SIG-M5 (cell line): ENCODE measurements at places on chromosomes 1 and 21.

- DNase-seq: no peak
These were observed 2.7 kb upstream of the PRKACB start for GRCh38 chr1:84141182-84142003.

GRCh38 chr1:84686223-84686622, 4.0 kb downstream of the SSX2IP start:
- no peak for DNase-seq

DNA sequence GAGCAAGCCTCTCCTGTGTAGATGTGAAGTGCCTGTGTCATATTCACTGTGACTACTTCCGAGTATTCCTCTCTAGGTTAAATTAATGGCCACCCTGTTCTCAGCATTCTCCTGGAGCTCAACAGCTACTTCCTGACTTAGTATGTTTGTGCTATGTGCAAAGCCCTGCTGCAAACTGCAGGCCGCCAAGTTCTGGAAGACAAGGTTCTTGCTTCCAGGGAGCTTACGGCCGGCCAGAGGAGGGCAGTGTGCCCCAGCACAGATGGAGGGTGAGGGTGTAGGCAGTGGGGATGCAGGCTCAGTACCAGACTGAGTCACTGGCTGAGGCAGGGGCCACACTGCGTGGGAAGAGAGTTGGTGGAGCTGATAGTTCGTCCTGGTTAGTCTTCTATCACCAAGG, 43.2 kb downstream of the ELK4 start:
- no peak for DNase-seq

GRCh38 chr1:69738458-69739250, 170.9 kb downstream of the LRRC7 start:
- no peak for DNase-seq

DNA sequence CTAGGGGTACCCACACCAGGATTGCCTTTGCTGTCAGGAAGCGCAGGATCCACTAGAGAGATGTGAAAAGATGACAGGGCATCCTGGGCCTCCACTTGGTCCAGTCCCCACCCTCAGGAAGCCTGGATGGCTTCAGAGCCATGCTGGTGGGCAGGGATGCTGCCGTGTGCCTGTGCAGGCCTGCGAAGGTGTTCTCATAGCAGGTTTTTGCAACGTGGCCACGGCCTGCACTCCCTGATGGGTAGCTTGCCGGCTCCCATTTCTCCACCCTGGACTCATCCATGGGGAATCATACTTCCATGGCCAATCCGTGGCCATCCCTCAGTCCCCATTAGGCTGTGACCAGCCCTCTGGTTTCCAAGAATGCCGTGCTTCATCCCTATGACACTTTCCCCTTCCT, 34.1 kb upstream of the CNTN2 start:
- no peak for DNase-seq

- DNase-seq: no peak
These were observed 41.3 kb upstream of the DMBX1 start for GRCh38 chr1:46448109-46448911.

GRCh38 chr1:11977625-11978024, 2.6 kb upstream of the MFN2 start:
- no peak for DNase-seq

- no peak for DNase-seq
These were observed 19.5 kb downstream of the KIF17 start for GRCh38 chr1:20698195-20698910.

GRCh38 chr1:41122851-41123518, 101.5 kb upstream of the SLFNL1 start:
- DNase-seq: no peak
